ENCODE measurements at places on chromosomes 3 and 15. TPM values are rescaled to one million over a fixed set of nuclear protein-coding genes. Genes with fewer than 3 reads are reported as not detected.
A peak's percentile ranks its signal among the peaks of the same experiment; 100 is the strongest.

Gene COMMD4
- total RNA-seq: 79.5 TPM

Gene IL20RB
- total RNA-seq: 1.5 TPM

Gene ASB14
- not detected for total RNA-seq

Gene CHSY1
- total RNA-seq: 62.6 TPM

DNA sequence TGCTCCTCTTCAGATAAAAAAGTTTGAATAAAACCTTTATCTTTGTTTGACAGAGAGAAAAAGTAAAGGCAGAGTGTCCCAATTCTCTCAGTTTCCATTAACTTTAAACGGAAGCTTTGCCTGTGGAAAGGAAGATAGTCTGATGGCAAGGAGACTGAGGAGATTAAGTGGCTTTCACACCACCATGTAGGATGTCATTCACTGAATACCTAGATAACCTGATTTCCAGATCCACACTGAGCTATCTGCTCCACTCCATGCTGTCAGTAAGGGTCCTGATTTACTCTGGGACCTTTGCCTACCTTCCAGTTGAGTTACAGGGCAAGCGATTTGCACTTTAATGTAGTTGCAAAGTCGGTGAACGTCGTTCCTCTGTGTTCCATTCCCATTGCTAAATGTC is 233.4 kb upstream of the TBL1XR1 start:
- DNase-seq: no peak
- H3K27ac ChIP-seq: no peak overlapping the region
- no peak overlapping the region for H3K4me3 ChIP-seq
- peaks cover 9% of the 10 kb centered on the region for H3K27me3 ChIP-seq
- peaks cover 26% of the 10 kb centered on the region for H3K4me1 ChIP-seq

DNA sequence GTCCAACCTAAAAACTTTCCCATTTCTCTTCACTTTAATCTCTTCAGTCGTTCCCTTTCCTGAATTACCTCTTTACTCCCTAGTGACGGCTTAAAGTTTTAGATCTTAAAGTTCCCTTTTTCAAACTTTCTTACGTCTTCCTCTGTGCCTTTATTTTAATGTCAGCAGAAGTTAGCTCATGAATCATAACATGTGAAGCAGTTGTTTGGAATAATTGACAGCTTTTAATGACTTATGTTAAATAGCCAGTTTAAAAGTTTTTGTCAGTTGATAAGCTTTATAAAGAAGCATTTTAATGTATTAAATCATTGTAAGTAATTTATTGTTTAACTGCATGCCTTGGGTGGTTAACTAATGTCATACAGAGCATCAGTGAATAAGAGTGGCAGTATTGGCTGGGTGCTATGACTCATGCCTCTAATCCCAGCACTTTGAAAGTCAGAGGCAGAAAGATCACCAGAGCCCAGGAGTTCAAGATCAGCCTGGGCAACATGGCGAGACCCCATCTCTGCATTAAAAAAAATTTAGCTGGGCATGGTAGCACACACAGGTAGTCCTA is 33.9 kb downstream of the PIK3CA start:
- H3K4me3 ChIP-seq: peak overlapping the region; percentile 22
- H3K4me1 ChIP-seq: peaks cover 11% of the 10 kb centered on the region
- peak overlapping the region; percentile 73 for H3K27ac ChIP-seq
- no peak for DNase-seq
- peaks cover 2% of the 10 kb centered on the region for H3K36me3 ChIP-seq

GRCh38 chr3:52144796-52145735 is 9.2 kb downstream of the POC1A start:
- DNase-seq: no peak
- no peak overlapping the region for H3K4me3 ChIP-seq
- peaks cover 20% of the 10 kb centered on the region for H3K36me3 ChIP-seq
- H3K27ac ChIP-seq: peak overlapping the region; percentile 19
- peaks cover 5% of the 10 kb centered on the region for H3K4me1 ChIP-seq

DNA sequence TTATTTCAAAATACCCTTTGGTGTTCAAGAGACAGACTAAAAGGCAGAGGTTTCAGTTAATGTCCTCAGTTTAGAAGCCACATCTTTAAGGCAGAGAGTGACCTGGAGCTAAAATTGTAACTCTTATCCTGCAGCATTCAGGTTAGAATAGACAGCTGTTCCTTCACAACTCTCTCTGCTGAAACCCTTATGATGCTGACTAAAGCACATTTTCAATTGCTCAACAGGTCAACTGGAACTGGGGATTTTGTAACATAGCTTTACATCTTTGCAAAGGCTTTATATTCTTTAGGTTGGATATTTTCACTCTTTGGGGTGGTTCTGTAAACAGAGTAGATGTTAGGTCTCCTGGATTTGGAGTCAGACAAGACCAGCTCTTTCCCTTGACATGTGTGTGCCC is 20.3 kb upstream of the PLSCR4 start:
- H3K4me1 ChIP-seq: no peaks in the 10 kb centered on the region
- DNase-seq: no peak
- no peaks in the 10 kb centered on the region for H3K36me3 ChIP-seq
- no peak overlapping the region for H3K4me3 ChIP-seq
- H3K27ac ChIP-seq: no peak overlapping the region

GRCh38 chr3:122299872-122300460 is 25.1 kb upstream of the CSTA start:
- H3K36me3 ChIP-seq: peaks cover 2% of the 10 kb centered on the region
- peak; percentile 84 for DNase-seq
- no peak overlapping the region for H3K27ac ChIP-seq

GRCh38 chr3:128492671-128493569 is at the start of gene GATA2:
TSS of gene GATA2 (minus strand) at chr3:128493201. CDS start at chr3:128487031, 6,170 bp downstream.
- H3K27ac ChIP-seq: peak within 1 kb of the TSS; percentile 73
- peaks cover 7% of the 10 kb centered on the region for H3K4me1 ChIP-seq
- no peaks in the 10 kb centered on the region for H3K36me3 ChIP-seq
- H3K27me3 ChIP-seq: peaks cover 63% of the 10 kb centered on the region

Gene GOLGA6L10
- total RNA-seq: 0.76 TPM

GRCh38 chr3:49248840-49249227 is 28.2 kb downstream of the C3orf62 start:
- H3K36me3 ChIP-seq: no peaks in the 10 kb centered on the region
- no peaks in the 10 kb centered on the region for H3K4me1 ChIP-seq
- H3K27me3 ChIP-seq: no peaks in the 10 kb centered on the region
- H3K4me3 ChIP-seq: no peak overlapping the region
- no peak for DNase-seq

Gene AGBL1
- not detected for total RNA-seq

DNA sequence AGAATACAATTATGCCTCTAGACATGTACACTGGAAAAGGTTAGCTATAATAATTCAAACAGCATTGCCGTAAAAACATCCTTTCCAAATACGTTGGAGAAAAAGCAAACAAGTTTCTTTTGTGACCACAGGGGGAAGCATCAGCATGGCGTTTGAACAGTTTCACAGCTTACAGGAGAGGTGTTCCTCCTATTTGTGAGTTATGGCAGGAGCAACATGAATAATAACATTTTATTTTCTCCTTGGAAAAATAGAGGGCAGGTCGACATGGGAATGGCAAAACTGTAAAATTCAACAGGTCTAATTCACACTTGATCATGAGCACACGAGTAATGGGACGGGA is 39.7 kb upstream of the GADL1 start:
- no peak for DNase-seq
- H3K4me3 ChIP-seq: no peak overlapping the region
- H3K27me3 ChIP-seq: peaks cover 1% of the 10 kb centered on the region
- H3K4me1 ChIP-seq: peaks cover 2% of the 10 kb centered on the region
- no peaks in the 10 kb centered on the region for H3K36me3 ChIP-seq
- no peak overlapping the region for H3K27ac ChIP-seq
